ENCODE measurements at places on chromosomes 3 and 15. TPM values are rescaled to one million over a fixed set of nuclear protein-coding genes. Genes with fewer than 3 reads are reported as not detected.
A peak's percentile ranks its signal among the peaks of the same experiment; 100 is the strongest.

DNA sequence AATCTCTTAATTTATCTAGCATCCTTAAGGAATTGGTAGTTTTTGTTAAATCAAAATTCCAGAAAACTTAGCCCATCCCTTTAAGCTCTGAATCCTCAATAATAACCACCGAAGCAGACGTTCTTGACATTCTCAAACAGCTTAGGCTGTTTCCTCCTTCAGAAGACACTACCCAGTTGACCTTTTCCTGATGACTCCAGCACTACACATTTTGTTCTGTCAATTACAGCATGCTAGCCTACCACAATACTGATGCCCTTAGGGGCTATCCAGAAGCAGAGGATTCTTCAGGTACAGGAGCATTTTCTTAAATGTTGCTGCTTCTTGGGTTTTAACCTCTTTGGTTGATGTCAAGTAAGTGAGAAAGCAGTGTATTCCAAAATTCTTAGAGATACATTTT is 33.4 kb downstream of the ETV5 start:
- no peak for DNase-seq

DNA sequence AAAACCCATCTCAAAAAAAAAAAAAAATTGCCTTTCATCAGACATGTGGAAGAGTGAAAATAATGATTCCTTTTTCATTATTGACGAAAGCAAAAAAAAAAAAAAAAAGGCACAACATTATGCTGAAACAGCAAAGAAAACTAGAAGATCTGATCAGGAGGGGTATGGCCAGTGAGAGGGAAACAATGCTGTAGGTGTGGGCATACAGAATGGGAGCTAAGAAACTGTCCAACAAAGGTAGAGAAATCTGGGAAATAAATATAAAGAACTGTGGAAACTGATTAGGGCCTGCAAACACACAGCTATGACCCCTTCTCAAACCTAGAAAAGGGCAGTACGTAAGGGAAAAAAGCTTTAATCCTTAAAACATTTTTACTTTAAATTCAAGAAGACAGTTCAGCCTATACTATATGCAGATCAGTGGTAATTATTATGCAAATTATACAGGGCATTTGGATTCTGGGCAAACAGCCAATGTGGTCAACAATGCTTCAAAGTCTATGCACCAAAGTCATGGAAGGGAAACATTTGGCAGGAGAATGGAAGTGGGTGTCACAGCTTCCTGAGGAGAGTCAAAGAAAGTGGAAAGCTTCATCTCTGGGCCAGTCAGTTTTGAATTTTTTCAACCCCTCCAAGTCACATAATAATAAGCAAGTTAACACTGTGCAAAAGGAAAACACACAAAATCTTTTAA is 68.3 kb upstream of the SLC12A8 start:
- no peak for DNase-seq

GRCh38 chr15:26421065-26421464 is 351.8 kb downstream of the GABRB3 start:
- DNase-seq, result no peak

DNA sequence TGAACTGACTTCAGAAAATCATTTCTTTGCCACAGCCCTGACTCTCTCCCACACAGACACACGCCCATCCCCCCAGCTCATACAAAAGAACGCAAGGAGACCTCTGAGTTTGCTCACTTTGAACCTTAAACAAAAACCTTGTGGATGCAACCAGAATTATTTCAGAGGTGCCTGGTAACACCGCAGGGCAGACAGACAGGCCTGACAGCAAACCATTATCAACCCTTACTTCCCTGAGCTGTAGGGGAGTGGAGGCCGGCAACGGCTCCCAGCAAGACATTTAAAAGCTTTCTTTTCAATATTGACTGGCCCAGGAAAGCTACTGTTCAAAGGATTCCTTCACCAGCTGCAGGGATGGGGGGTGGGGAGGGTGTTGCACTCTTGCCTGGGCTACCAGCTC is 2.0 kb upstream of the EFCC1 start:
- no peak for DNase-seq

- no peak for DNase-seq
These were observed 23.6 kb downstream of the NCK1 start for GRCh38 chr3:136885357-136886213.

DNA sequence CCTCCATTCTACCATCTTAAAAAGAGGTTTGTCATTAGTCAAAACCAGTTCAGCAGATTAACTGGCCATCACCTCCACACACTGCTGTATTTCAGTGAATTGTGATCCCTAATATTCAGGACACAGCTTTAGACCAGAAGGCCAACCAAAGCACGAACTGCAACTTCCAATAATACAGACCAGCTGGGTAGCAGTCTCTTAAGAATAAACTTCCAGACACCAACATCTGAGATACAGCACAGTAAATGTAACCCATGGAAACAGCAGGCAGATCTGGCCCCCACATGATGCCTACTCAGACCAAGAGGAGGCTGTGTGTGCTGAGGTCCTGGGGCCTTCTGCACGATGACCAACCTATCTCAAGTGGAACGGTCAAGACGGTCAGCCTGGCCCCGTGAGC is 34.9 kb downstream of the SPATA12 start:
- DNase-seq, result no peak

GRCh38 chr15:69701198-69701597 is 248.6 kb downstream of the RPLP1 start:
- DNase-seq, result no peak

DNA sequence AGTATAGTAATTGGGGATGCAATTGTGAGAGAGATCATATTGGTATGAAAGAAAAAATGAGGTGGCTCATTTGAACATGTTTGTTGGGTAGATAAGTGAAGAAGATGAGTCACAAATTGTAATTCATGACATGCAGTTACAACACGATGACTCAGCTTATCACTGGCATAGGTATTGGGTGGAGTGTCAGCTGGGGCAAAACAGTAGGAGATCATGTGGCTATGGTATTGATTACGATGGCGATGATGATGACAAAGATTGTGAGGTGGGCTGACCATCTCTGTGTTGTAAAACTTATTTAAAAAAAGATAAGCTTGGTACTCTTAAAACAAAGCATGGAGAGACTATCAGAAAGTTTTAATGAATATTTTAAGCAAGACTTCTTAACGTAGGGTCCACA is 11.6 kb upstream of the DPH6 start:
- DNase-seq, result no peak

- DNase-seq, result no peak
These were observed 14.7 kb upstream of the HDC start for GRCh38 chr15:50280271-50280670.

GRCh38 chr15:89828281-89829145 is 13.9 kb upstream of the ANPEP start:
- no peak for DNase-seq

DNA sequence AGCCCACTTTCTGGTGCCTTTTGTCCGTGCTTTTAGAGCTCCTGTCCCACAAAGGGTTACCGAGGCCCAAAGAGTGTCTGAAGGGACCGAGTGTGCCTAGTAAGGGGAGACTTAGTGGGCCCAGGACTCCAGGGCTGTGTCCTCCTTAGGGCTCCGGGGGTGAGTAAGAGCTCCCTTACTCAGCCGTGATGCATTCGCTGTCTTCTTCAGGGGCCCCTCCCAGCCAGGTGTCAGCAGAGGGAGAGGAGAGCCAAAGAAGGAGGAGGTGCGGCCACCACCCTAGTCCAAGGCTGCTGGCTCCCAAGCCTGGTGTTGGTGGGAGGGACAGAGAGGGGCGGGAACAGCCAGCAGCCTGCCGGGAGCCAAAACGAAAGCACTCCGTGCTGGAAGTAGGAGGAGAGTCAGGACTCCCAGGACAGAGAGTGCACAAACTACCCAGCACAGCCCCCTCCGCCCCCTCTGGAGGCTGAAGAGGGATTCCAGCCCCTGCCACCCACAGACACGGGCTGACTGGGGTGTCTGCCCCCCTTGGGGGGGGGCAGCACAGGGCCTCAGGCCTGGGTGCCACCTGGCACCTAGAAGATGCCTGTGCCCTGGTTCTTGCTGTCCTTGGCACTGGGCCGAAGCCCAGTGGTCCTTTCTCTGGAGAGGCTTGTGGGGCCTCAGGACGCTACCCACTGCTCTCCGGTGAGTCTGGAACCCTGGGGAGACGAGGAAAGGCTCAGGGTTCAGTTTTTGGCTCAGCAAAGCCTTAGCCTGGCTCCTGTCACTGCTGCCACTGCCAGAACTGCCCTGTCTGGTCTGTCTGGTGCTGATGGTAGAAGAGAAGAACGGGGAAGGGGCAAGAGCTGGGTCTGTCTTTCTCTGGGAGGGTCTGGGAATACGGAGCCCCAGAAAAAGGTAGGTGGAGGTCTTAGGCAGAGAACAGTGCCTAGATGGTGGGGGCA is at the start of gene IL17RC:
Gene IL17RC (plus strand): TSS at position 365 of the 947 bp plus-strand sequence. CDS start 218 bp downstream, at position 583.
- peak; percentile 95 for DNase-seq

DNA sequence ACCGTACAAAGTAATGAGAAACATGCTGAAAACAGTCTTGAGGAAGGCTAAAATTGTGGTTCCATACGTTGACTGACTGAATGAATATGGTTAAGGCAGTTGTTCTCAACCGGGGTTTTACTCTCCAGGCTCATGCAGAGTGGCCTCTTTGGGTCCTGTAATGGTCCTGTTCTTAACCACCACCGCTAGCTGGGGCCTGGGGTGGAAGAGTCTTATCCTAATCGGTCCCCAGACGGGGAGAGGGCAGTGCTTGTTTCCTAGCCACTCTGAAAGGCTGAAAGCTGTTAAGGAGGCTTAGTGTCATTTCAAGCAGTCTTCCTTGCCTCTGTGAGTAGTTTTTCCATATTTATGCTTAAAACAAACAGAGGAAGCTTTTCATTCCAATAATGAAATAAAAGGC is 32.0 kb downstream of the SELENOT start:
- no peak for DNase-seq

GRCh38 chr3:53583161-53583690 is 88.8 kb downstream of the CACNA1D start:
- DNase-seq, result no peak

DNA sequence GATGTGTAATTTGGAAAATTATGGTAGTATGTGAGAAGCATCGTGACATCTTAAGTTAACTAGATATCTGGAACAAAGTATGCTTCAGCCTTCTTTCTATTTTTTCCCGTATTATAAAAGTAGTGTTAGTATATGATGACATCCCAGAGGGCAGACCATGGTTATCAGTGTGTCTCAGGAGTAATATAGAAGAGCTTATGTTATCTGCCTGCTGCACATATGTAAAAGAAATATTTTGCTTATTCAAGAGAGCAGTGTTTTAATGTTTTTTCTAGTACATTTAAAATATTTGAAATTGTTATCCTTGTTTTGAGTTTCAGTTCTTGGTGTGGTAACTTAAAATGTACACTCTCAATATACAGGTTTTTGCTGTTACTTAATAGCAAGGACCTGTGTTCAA is 24.1 kb downstream of the PLCL2 start:
- DNase-seq, result no peak

DNA sequence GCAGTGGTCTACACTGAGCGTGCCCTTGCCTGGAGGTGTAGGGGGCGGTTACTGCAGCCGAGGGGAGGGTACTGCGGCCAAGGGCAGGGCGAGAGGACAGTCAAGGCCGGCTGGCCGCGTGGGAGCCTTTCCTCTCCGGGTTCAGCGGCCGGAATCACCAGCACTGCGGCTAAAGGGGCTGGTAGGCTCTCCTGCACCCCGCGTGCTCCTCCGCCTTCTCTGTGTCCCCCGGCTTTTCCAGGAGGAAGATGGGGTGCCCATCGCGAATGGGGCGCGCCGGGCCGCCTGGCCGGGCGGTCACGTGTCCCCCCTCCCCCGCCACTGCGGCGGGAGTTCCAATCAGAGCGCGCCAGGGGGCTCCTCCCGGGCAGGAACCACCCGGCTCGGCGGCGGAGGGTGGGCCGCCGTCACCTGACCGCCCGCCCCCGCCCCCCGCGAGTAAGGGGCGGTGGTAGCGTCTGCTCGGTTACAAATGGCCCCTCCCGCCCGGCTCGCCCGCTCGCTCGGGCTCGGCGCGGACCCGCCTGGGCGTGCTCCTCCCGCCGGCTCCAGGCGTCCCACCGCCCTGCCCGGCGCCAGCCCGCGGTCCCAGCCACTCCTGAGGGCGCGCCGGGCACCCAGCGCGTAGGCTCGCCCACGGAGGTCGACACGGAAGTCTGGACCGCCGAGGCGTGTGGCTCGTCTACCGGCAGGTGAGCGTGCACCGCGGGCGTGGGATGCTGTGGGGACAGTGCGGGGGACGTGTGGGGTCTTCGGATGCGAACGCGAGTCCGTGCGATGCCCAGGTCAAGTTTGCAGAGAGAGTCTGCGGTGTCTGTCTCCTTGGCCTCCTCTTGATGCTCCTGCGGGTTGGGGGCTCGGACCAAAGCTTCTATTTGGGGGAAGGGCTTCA is 242.6 kb upstream of the TOPAZ1 start:
- no peak for DNase-seq

DNA sequence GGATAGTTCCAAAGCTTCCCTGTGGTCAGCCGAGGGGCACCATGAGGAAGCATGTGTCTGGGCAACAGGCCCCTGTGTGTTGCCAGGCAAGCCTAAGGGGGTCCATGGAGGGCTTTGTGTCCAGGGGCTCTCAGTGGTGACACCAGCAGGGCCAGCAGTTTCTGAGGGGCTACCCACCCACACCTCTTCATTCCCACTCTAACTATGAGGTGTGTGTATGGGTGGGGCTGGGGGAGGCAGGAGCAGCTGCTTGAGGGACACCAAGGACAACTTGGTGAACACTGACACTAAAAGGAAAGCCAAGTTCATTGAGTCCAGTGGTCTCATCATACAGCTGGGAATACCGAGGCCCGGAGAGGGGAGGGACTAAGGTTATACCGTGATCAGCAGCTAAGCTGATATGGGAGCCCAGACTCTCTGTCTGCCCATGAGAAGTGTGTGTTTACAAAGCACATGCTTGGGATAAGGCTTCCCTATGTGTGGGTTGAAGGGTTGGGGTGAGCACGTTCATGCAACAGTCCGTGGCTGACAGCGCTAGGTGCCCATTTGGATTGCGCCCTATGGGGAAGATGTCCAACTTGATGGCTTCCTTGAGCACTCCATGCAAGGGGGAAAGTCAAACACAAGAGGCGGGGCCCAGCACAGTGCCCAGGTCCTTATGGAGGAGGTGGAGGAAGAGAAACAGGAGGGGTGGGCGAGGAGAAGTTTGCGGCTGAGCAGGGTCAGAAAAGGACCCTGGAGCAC is 34.8 kb upstream of the CHRNB4 start:
- DNase-seq, result no peak

- no peak for DNase-seq
These were observed 24.5 kb upstream of the PROK2 start for GRCh38 chr3:71809321-71810026.

FBXO22 gene
- 12.8 TPM for total RNA-seq

MESP2 gene
- not detected for total RNA-seq

KCNAB1 gene
- total RNA-seq, result 3.9 TPM

ZNF502 gene
- 4.6 TPM for total RNA-seq

NR1I2 gene
- 0.29 TPM for total RNA-seq

GORASP1 gene
- 98.8 TPM for total RNA-seq

SYNPR gene
- total RNA-seq, result not detected

XCR1 gene
- under 0.01 TPM for total RNA-seq

BUB1B gene
- total RNA-seq, result 0.33 TPM

All from breast epithelium (tissue), 4 donors.